HCT116 (cell line): ENCODE measurements at places on chromosomes 7 and 10.

DNA sequence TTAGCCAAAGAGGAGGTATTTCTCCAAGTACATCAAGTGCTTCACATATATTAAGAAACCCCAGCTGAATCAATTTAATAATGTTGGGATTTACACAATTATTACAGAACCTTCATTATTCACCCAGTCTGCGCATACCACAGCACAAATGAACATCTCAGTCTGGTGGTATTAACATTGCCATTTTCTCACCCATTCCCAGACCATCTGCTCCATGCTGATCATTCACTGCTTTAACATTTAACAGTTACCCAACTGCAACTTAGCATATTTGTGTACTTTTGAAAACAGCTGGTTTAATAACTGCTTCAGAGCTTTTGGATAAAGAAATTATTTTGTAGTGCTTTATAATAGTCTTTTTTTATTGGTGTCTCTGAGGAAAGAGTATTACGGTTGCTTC lies 1072.1 kb downstream of the NXPH1 start:
- DNase-seq, result no peak

GRCh38 chr7:106723398-106723797 lies 62.4 kb upstream of the CCDC71L start:
- no peak for DNase-seq

- DNase-seq, result no peak
These were observed 9.4 kb upstream of the TMEM168 start for GRCh38 chr7:112799448-112800120.

- DNase-seq, result no peak
These were observed 150.9 kb upstream of the UNC5B start for GRCh38 chr10:71061472-71061871.

GRCh38 chr7:1033546-1034145 lies 10.7 kb upstream of the GPR146 start:
- no peak for DNase-seq

- DNase-seq, result no peak
These were observed 101.8 kb downstream of the CHN2 start for GRCh38 chr7:29296421-29296820.

GRCh38 chr10:33257439-33258080 lies 76.9 kb downstream of the NRP1 start:
- DNase-seq, result no peak

- DNase-seq, result peak; percentile 23
These were observed 33.0 kb downstream of the TMEM106B start for GRCh38 chr7:12244129-12244528.

GRCh38 chr7:109259151-109259550 lies 689.5 kb downstream of the DNAJB9 start:
- DNase-seq, result no peak

DNA sequence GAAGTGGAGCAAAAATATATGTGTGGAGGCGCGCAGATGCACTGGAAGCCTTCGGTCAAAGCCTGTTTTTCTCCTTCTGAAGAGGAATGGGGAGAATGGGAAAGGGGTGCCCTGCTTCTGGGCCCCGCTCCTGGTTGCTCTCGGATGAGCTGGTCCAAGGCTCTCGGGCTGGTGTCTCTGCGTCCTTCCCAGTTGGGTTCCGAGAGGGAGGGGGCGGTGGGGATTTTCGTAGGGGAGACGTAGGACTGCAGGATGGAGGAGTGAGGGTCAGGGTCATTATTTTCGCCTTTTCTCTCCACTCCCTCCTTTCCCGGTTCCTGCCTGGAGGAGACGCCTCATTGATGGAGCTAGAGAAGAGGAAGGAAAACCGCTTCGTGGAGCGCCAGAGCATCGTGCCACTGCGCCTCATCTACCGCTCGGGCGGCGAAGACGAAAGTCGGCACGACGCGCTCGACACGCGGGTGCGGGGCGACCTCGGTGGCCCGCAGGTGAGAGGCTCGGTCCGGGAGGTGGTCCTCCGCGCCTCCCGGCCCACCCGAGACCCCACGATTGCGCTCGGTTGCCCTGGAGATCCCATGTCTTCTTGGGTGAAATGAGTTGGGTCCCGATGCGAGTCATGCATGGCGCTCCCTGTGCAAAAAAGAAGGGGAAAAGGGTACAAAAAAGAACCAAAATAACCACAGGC lies 790 bp downstream of the ADAM22 start:
- no peak for DNase-seq

GRCh38 chr10:29257784-29258135 lies 31.1 kb upstream of the LYZL1 start:
- no peak for DNase-seq

DNA sequence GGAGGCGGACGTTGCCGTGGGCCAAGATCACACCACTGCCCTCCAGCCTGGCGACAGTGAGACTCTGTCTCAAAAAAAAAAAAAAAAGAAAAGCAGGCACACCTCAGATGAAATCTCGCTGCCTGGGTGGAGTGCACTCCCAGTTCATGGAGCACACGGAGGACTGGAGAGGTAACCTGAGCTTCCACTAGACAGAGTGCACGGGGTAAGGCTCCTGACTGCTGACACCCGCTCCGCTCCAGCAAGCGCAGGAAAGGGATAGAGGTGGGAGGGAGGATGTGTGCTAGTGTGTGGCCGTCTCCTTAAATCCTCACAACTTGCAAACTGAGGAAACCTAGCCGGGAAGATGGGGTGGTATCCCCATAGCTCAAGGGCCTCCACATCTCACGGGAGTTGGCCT lies 50.8 kb downstream of the FAM53B start:
- DNase-seq, result no peak

DNA sequence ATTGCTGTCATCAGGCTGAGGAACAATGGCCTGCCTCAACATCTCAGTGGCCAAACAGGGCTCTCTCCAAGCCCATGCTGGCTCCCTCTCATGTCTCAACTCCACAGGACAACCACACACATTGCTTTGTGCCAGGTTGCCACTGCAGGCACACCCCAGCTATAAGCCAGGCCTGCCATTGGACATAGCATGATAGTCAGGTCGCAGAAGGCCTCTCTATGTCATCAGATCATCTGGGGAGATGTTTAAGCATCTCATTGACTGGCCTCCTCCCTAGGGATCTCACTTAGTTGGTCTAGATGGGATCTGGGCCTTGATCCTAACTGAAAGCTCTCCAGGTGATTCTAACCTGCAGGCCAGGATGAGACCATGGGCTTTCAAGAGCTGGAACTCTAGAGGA lies 257.2 kb downstream of the GRID1 start:
- DNase-seq, result no peak

DNA sequence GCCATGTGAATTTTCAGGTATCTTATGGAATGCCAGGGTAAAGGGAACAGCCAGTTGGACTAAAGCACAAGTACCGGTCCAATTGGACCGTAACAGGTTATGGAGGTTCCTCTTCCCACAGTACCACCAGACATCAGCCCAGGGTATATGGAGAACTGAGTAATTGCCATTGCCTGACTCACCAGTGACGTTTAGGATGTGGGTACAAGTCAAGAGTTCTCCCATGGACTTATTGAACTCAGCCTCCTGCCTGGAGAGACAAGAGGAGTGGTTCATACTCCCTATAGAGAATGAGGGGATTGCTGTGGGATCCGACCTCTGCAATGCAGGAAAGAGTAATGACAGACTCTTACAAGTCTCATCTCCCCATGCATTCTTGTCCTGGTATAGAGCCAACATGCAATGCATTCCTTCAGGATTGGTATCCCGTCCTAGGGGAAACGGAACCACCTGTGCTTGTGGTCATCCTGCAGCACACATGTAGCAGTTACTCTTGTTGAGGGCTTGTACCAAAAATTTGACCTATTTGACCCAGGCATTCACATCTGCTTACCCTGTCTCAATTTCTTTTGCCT lies 30.7 kb upstream of the ELOVL3 start:
- no peak for DNase-seq

GRCh38 chr10:2214092-2214491 lies 476.8 kb upstream of the ADARB2 start:
- DNase-seq, result no peak

DNA sequence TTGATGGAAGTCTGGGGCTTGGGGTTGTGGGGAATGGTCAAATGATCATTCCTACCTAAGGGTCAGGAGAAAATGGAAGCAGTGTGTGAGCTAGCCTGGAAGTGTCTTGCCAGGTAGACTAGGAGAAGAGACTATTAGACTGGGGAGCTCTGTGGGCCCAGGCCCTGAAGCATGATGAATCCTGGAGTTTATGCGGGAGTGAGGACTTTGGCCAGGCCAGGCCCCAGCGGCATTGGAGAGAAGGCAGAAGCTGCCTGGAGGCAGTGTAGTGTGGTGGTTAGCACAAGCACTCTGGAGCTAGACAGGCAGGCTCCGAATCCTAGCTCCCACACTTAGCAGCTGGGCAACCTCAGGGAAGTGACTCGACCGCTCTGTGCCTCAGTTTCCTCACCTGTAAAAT lies 29.3 kb downstream of the ZMIZ1 start:
- DNase-seq, result no peak

DNA sequence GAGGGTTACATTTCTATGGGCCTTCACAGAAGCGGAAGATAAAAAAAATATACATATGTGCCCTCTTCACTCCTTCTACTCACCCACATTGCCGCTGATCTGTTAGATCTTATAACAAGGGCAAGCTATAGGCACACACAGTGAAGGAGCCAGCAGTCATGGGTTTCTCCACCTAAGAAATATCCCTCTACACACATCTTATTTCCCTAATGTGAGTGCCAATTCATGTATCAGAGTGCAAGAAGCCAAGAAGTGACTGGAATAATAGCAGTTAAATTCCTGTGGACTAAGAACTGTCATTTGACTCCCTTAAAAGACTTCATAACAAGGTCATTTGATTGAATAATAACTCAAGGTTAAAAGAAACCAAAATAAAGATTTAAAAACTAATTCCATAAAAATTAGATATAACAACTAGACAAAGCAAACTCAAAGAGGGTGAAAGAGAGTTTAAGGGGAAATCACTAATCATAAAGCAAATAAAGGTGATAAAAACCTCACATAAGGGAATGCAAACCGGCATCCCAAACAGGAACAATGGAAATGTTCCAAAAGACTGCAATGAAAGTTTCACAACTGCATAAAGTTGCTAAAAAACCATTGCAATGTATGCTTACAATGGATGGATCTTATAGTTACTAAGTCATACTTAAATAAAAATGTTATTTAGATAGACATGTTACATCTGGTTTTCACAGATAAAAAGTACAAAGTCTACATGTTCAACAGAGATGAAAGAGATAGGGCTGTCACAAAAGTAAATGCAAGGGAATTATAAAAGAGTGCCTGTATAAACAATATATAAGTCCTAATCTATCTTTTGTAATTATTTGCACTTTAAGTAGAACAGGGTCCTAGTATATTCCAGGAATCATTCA lies 42.8 kb downstream of the ARHGAP21 start:
- no peak for DNase-seq

- DNase-seq, result peak; percentile 84
These were observed 704.0 kb upstream of the LRRN3 start for GRCh38 chr7:110386913-110387312.

DNA sequence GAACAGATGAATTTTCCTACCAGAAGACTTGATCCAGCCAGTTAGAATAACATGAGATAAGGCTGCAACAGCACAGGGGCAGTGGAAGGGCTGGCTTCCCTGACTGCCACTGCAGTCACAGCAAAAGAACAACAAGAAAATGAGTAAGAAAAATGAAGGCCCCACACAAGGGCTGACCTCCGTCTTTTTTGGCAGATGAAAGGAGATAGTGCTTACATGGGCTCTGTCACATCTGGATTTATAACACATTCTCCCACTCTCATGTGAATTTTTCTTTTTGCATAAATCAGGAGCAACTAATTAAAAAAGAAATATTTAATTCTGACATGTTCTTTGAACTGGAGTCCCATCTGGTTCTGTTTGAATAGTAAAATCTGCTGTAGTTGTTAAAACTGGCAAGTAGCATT lies 99.6 kb downstream of the NRP1 start:
- no peak for DNase-seq

DNA sequence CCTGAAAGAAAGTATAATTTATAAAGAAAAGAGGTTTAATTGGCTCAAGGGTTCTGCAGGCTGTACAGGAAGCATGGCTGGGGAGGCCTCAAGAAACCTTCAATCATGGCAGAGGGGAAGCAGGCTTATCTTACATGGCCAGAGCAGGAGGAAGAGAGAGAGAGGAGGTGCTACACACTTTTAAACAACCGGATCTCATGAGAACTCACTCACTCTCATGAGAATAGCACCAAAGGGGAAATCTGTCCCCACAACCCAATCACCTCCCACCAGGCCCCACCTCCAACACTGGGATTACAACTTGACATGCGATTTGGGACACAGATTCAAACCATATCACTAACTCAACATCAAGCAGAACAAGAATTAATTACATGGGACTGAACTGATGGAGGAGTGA lies 6.9 kb upstream of the ZNF485 start:
- DNase-seq, result no peak

- DNase-seq, result no peak
These were observed 478 bp upstream of the ZNF22 start for GRCh38 chr10:45000138-45000751.

DNA sequence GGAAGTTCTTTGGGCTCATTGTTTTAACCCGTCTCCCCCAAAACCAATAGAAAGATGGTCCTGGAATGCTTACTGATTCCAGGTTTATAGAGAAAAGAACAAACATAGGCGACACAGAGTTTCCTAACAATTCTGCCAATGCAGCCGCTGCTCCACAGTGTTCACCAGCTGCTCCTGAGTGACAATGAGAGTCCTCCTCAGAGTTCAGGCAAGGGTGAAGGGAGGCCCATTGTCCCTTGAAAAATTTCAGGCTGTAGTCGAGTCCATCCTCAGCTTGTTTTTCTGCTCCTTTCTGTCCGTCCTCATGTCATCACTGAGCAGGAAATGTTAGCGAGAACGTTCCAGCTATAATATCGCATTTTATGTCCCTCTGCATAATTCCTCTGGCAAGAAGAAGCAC lies 537.6 kb downstream of the TCERG1L start:
- no peak for DNase-seq

- DNase-seq, result peak; percentile 35
These were observed 115.8 kb downstream of the TMEM130 start for GRCh38 chr7:98753989-98754479.

DNA sequence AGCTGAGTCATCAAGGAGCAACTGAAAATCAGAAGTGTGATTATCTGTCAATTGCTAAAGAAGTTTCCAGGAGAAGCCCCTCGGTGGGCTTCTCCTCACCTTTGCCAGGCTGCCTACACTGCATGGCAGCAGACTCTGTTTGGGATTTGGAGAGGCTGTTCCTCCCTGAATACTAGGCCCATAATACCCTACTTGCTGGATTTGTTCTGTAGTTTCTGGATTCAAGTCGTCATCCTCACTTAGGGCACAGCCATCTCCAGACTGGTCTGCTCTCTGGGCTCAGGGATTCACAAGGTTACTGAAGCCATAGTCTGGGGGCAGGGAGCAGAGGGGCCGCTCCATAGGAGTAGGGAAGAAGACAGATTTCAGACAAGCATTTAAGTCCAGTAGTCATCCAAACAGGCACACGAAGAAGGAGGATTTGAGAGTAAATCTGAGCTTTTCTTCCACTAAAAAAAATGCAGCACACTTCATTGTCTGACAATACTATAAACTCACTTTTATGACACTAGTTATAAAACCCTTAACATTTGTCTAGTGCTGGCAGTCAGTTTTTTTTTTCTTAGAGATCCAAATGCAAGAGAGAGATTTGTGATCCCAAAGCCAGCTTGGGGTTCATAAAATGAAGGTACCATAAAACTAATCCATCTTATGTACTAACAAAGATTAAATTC lies 723.3 kb downstream of the GRID1 start:
- no peak for DNase-seq
